ENCODE measurements at places on chromosomes 11 and 22. TPM values are rescaled to one million over a fixed set of nuclear protein-coding genes. Genes with fewer than 3 reads are reported as not detected.

SLCO2B1 gene
- 17.6 TPM for polyA plus RNA-seq

DNA sequence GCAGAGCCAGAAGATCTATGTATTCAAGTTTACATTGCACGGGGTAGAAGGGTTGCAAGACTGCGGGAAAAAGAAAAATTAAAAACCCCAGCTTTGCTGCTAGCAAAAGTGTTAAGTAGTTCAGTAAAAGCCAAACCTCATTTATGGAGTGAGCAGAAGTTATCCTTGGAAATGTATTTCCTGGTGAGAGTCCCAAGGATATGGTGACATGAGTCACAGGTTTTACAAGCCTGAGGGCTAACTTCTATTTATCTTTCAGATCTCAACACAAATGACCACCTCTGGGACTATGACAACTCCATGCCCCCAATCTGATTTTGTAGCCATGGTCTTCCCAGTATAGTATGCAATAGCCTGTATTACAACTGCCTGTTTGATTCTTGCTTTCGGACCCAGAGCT is 26.1 kb downstream of the ABTB2 start:
- no peak for DNase-seq
- H3K27me3 ChIP-seq = no peaks in the 10 kb centered on the region
- no peaks in the 10 kb centered on the region for H3K36me3 ChIP-seq
- no peak overlapping the region for H3K4me3 ChIP-seq
- peaks cover 8% of the 10 kb centered on the region for H3K4me1 ChIP-seq
- no peak overlapping the region for H3K27ac ChIP-seq

MMP13 gene
- polyA plus RNA-seq = not detected

MFNG gene
- 7.1 TPM for polyA plus RNA-seq

GRCh38 chr22:19892925-19893324 is 38.3 kb upstream of the GNB1L start:
- no peak overlapping the region for H3K27ac ChIP-seq
- H3K4me3 ChIP-seq = no peak overlapping the region
- H3K36me3 ChIP-seq = no peaks in the 10 kb centered on the region

GRCh38 chr11:80388536-80388935 is 947.7 kb upstream of the TENM4 start:
- H3K4me1 ChIP-seq = no peaks in the 10 kb centered on the region
- no peak overlapping the region for H3K4me3 ChIP-seq
- no peaks in the 10 kb centered on the region for H3K36me3 ChIP-seq
- H3K27ac ChIP-seq = no peak overlapping the region

DNA sequence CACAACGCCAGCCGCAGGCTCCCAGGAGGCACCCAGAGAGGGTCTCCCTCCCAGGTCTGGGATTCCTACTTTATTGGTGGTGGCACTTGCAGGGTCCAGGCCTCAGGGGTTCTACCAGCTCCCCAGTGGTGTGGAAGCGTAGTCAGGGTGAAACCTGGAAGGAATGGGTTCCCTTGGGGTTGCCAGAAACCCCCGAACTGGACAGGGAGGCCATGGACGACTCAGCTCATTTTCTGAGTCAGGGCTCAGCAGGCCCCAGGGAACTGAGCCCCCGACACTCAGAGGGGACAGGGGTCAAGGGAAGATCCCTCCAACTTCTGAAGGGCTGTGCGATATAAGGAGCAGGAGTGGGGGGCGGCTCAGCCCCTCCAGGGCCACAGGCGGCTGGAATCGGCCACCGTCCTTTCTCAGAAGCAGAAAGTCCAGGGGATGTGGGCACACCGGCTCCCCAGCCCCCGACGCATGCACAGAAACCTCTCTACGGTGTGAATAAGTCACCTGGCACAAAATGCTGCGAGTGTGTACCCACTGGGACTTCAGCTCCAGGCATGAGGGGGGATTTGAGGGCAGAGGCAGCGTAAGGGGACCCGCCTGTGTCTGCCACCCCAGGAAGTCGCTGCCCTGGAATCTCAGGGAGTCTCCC is 25.1 kb downstream of the MRGPRG start:
- no peaks in the 10 kb centered on the region for H3K27me3 ChIP-seq
- no peaks in the 10 kb centered on the region for H3K4me1 ChIP-seq
- DNase-seq = no peak
- H3K4me3 ChIP-seq = no peak overlapping the region
- H3K36me3 ChIP-seq = no peaks in the 10 kb centered on the region

DNA sequence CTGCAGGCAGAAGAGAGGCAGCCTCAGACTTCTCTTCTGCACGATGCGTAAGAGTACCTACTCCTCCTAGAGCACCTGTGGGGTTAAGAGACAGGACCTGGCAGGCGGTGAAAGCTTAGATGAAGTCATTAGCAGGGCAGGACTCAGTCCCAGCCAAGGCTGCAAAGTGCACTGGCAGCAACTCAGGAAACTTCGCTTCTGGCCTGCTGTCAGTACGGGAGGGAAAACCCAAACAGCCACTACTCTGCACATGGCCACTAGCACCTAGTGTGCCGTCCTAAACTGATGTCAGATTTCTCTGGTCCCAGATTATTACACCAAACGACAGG is 8.8 kb upstream of the KLHL35 start:
- DNase-seq = no peak
- no peaks in the 10 kb centered on the region for H3K27me3 ChIP-seq
- H3K4me3 ChIP-seq = no peak overlapping the region
- H3K4me1 ChIP-seq = no peaks in the 10 kb centered on the region
- no peaks in the 10 kb centered on the region for H3K36me3 ChIP-seq

ABCC8 gene
- 0.38 TPM for polyA plus RNA-seq

CBL gene
- polyA plus RNA-seq = 12.3 TPM

EHF gene
- 0.13 TPM for polyA plus RNA-seq

- no peaks in the 10 kb centered on the region for H3K4me1 ChIP-seq
- H3K36me3 ChIP-seq = no peaks in the 10 kb centered on the region
- no peak within 1 kb of the TSS for H3K4me3 ChIP-seq
Measured at GRCh38 chr11:65945430-65945911, at the start of gene TSGA10IP. Gene TSGA10IP (plus strand): TSS chr11:65945480. CDS start chr11:65945676, 196 bp downstream.

GRCh38 chr22:22201185-22201929 is 43.2 kb upstream of the VPREB1 start:
- H3K36me3 ChIP-seq = no peaks in the 10 kb centered on the region
- H3K4me1 ChIP-seq = no peaks in the 10 kb centered on the region
- H3K27ac ChIP-seq = no peak overlapping the region
- H3K4me3 ChIP-seq = no peak overlapping the region

P2RY2 gene
- polyA plus RNA-seq = 1.0 TPM

DNA sequence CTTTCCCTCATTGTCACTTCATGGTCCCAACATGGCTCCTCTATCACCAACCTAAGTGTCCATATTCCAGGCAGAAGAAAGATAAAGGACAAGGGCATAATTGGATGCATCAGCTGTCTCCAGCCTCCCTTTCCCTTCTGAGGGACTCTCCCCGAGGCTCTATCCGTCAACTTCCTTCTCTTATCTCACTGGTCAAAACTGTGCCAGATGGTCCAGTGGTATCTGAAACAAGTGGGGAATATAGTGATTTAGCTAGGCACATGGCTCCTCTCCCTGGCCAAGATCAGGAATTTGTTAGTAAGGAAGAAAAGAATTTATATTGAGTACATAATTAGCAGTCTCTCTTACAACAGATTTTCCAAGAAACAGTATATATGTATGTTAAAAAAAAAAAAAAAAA is 12.6 kb upstream of the SPON1 start:
- no peak overlapping the region for H3K27ac ChIP-seq
- no peaks in the 10 kb centered on the region for H3K4me1 ChIP-seq
- no peak overlapping the region for H3K4me3 ChIP-seq
- no peaks in the 10 kb centered on the region for H3K27me3 ChIP-seq

PKNOX2 gene
- polyA plus RNA-seq = 13.0 TPM

GRCh38 chr11:62137881-62138629 is 14.2 kb downstream of the INCENP start:
- no peak overlapping the region for H3K4me3 ChIP-seq
- H3K4me1 ChIP-seq = no peaks in the 10 kb centered on the region
- no peaks in the 10 kb centered on the region for H3K36me3 ChIP-seq
- no peak for DNase-seq
- no peaks in the 10 kb centered on the region for H3K27me3 ChIP-seq

- no peak overlapping the region for H3K4me3 ChIP-seq
- no peak for DNase-seq
- H3K27me3 ChIP-seq = no peaks in the 10 kb centered on the region
- H3K4me1 ChIP-seq = no peaks in the 10 kb centered on the region
- H3K36me3 ChIP-seq = no peaks in the 10 kb centered on the region
- H3K27ac ChIP-seq = no peak overlapping the region
Measured at GRCh38 chr11:89347071-89347470, 144.1 kb downstream of the NOX4 start.

KRTAP5-10 gene
- not detected for polyA plus RNA-seq

- no peak overlapping the region for H3K4me3 ChIP-seq
- no peak overlapping the region for H3K27ac ChIP-seq
- H3K27me3 ChIP-seq = no peaks in the 10 kb centered on the region
- H3K4me1 ChIP-seq = no peaks in the 10 kb centered on the region
Measured at GRCh38 chr22:32576553-32577253, 102.1 kb downstream of the FBXO7 start.

DNA sequence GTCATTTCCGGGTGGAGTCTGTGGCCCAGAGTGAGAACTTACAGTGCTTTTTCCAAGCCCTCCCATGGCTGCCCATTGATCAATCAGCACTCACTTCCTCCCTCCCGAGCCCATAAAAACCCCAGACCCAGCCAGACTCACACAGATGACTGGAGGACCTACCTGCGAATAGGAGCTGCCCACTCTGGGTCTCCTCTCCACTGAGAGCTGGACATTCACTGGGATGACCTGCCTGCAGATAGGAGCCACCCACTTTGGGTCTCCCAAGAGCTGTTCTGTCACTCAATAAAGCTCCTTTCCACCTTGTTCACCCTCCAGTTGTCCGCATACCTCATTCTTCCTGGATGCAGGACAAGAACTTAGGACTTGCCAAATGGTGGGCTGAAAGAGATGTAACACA is 56.0 kb upstream of the B3GNT6 start:
- no peak overlapping the region for H3K4me3 ChIP-seq
- no peaks in the 10 kb centered on the region for H3K27me3 ChIP-seq
- no peak for DNase-seq
- no peak overlapping the region for H3K27ac ChIP-seq

- no peaks in the 10 kb centered on the region for H3K36me3 ChIP-seq
- H3K4me1 ChIP-seq = peaks cover 1% of the 10 kb centered on the region
- no peak for DNase-seq
- no peak overlapping the region for H3K4me3 ChIP-seq
- H3K27ac ChIP-seq = no peak overlapping the region
Measured at GRCh38 chr11:78855116-78855515, 280.5 kb upstream of the NARS2 start.

DNA sequence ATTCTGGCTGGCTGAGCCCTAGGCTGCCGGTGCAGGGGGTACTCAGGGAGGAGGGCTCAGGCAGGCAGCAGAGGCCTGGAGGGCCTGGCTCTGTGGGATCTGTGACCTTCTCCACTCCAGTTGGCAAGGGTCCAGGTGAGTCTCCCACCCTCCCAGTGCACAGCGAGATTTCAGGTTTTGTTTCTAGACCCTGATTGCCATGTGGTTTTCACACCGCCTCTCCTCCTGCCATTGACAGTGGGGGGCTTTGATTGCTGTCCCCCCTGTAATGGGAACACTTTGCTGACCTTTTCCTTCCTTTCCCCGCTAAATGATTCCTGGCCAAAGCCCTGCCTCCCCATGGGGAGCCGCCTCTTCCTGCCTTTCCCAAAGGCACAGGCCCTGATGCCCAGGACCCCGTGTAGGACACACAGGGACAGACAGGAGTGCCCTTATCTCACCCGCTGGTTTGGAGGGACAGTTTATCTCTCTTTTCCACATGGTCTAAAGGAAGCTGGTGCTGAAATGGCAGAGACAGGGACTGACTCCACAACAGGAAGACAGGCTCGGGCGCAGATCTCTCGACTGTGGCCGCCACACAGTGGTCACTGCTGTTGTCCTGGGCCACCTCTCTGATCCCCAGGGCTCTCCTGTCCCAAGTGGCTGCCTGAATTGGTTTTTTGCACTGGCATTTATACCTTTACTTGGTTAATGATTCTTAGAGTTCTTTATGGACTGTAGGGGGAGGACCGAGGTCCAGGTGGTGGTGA is 43.4 kb downstream of the BCR start:
- DNase-seq = no peak
- no peaks in the 10 kb centered on the region for H3K36me3 ChIP-seq
- no peak overlapping the region for H3K4me3 ChIP-seq
- peaks cover 9% of the 10 kb centered on the region for H3K4me1 ChIP-seq

GRCh38 chr11:1530686-1531448 is 41.2 kb downstream of the DUSP8 start:
- H3K27me3 ChIP-seq = no peaks in the 10 kb centered on the region
- peaks cover 5% of the 10 kb centered on the region for H3K4me1 ChIP-seq
- DNase-seq = no peak
- H3K27ac ChIP-seq = no peak overlapping the region

DNA sequence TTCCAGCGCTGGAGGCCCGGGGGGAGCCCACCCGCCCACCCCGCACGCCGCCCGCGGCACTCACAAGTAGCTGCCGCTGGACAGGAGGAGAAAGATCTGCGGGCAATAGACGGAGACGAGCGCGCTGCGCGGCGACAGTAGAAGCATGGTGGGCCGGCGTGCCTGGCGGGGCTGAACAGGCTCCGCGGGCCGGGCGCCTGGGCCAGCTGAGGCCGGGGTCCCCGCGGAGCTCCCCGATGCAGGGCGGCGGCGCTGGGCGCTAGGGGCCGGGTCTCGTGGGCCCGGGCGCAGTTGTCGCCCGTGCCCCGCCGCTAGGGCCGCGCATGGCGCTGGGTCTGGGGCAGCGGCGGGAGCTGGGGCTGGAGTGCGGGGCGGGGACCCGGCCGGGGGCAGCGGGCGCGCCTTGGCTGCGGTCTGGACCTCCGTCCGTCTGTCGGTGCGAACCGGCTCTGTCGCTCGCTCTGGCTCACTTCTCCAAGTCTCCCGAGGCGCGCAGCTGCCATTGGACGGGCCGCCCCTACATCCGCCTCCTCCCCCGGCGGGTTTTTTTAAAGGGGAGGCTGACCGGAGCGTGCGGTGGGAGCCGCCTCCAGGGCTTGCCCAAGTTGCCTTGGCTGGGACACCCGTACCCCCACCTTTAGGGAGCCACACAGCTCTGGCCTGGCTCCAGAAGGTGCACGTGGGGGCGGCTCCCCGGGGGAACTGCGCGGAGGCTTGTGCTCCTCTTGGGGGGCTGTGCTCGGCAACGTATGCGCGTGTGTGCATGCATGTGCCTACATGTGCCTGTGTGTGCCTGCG is 4.7 kb downstream of the WNT7B start:
- no peak overlapping the region for H3K27ac ChIP-seq
- no peaks in the 10 kb centered on the region for H3K36me3 ChIP-seq
- DNase-seq = no peak
- H3K4me1 ChIP-seq = peaks cover 9% of the 10 kb centered on the region
- H3K4me3 ChIP-seq = no peak overlapping the region

TSPAN32 gene
- not detected for polyA plus RNA-seq

DEFB131B gene
- not detected for polyA plus RNA-seq

- DNase-seq = no peak
- no peaks in the 10 kb centered on the region for H3K36me3 ChIP-seq
- no peak overlapping the region for H3K4me3 ChIP-seq
- no peak overlapping the region for H3K27ac ChIP-seq
- no peaks in the 10 kb centered on the region for H3K27me3 ChIP-seq
Measured at GRCh38 chr11:47961383-47961782, 19.0 kb upstream of the PTPRJ start.

Measured in ovary (tissue), 10 donors.